ENCODE measurements at places on chromosomes 16 and 17. TPM values are rescaled to one million over a fixed set of nuclear protein-coding genes. Genes with fewer than 3 reads are reported as not detected.

- no peak for DNase-seq
Measured at GRCh38 chr17:57256708-57257112, 387 bp downstream of the MSI2 start.

TACO1 gene
- total RNA-seq = 15.1 TPM

DNA sequence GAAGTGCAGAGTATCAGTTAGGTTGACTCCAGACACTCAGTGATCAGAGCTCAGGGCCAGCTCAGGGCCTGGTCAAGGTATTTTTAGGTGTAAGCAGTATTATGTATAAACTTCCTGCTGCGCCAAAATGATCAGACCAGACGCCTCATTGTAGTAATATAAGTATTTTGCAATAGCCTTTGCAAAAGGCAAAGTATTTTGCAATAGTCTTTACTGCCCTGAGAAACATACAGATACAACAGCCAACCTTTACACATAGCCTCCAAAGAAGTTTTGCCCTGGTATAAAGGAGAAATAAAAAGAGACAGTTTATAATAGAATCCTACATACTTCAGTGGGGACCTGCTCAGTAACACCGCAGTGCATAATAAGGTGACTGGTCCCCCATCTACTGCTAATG, 333.0 kb upstream of the EEF2KMT start:
- no peak for DNase-seq

SLC25A39 gene
- total RNA-seq = 59.2 TPM

CCDC40 gene
- 9.5 TPM for total RNA-seq

- no peak for DNase-seq
Measured at GRCh38 chr16:19722981-19723380, 4.9 kb downstream of the IQCK start.

SGCA gene
- total RNA-seq = 82.0 TPM

DNA sequence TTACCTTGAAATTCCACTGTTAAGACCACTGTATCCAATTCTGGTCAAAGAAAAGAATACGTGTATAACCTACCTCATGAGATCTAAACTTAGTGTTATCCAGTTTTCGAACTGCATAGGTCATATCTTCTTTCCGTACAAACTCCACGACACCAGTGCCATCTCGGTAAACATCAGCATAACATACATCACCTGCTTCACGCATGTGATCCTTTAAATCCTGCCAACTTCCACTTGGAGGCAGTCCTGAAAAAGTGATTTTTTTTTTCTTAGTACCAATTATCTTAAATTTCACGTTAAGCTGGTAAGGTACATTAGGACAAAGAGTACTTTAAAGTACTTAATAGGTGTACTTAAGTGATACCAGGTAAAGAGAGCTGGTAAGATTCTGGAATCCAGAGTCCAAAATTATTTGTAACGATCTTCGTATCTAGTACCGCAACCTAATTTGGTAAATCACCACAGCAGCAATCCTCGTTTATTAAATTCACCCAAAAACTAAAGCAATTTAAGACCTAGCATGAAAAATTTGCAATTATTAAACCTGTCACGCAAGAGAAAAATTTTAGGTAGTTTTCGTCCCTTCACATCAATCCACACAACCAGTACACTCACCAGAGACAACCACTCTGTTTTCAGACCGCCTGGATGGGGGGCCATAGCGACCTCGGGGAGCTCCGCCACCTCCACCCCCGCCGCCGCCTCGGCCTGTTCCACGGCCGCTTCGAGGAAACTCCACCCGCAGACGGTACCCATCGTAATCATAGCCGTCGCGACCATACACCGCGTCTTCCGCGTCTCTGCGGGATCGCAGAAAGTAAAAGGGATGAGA, 1.1 kb downstream of the SRSF1 start:
- DNase-seq = no peak

ATP2C2 gene
- total RNA-seq = not detected

Data from esophagus muscularis mucosa (tissue), 4 donors.